ENCODE measurements at places on chromosomes 12 and 14. TPM values are rescaled to one million over a fixed set of nuclear protein-coding genes. Genes with fewer than 3 reads are reported as not detected.

Gene P2RX7
- total RNA-seq: 4.0 TPM

Gene DCAF11
- total RNA-seq: 67.2 TPM

Gene AQP2
- total RNA-seq: not detected

Gene MAPK1IP1L
- 38.4 TPM for total RNA-seq

All from camera-type eye (tissue), 1 donor.